ENCODE measurements at places on chromosomes 1 and 21. TPM values are rescaled to one million over a fixed set of nuclear protein-coding genes. Genes with fewer than 3 reads are reported as not detected.

Gene TCHHL1
- not detected for total RNA-seq

Gene POU3F1
- 19.1 TPM for total RNA-seq

Gene NECAP2
- total RNA-seq, result 52.9 TPM

Gene TMEM82
- total RNA-seq, result not detected

Gene TGFB2
- total RNA-seq, result 46.8 TPM

Gene TENT5C
- total RNA-seq, result 37.0 TPM

Gene KRTAP19-3
- total RNA-seq, result not detected

Gene FCRLB
- 4.9 TPM for total RNA-seq

DNA sequence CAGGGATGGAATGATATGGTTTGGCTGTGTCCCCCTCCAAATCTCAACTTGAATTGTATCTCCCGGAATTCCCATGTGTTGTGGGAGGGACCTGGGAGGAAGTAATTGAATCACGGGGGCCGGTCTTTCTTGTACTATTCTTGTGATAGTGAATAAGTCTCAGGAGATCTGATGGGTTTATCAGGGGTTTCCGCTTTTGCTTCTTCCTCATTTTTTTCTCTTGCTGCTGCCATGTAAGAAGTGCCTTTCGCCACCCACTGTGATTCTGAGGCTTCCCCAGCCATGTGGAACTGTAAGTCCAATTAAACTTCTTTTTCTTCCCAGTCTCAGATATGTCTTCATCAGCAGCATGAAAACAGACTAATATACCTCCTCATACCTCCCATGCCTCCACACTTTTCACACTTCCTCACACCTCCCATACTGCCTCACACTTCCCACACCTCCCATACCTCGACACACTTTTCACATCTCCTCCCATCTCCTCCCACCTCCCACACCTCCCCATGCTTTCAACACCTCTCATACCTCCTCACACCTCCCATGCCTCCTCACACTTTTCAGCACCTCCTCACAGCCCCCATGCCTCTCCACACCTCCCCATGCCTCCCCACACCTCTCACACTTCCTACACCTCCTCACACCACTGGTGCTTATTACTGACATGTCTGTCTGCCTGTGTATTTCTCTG lies 21.3 kb downstream of the GPR137B start:
- DNase-seq, result peak; percentile 31

DNA sequence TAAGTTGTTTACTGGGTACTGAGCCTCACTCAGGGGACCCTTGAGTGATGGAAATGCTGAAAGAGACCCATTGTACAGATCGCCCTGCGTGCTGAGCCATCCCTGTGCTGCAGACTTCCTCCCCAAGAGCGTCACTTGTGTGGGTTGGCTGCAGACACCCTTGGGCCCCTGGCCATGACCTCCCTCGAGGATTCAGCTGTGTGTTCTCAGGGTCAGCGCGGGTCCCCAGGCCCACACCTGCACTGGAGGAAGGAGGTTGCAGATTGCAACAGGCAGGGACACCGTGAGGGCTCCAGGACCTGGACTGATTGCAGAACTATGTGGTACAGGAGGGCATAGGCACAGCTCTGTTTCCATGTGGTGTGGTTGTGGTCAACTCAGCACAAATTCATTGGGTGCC lies 4.4 kb downstream of the SNAP47 start:
- DNase-seq, result no peak

DNA sequence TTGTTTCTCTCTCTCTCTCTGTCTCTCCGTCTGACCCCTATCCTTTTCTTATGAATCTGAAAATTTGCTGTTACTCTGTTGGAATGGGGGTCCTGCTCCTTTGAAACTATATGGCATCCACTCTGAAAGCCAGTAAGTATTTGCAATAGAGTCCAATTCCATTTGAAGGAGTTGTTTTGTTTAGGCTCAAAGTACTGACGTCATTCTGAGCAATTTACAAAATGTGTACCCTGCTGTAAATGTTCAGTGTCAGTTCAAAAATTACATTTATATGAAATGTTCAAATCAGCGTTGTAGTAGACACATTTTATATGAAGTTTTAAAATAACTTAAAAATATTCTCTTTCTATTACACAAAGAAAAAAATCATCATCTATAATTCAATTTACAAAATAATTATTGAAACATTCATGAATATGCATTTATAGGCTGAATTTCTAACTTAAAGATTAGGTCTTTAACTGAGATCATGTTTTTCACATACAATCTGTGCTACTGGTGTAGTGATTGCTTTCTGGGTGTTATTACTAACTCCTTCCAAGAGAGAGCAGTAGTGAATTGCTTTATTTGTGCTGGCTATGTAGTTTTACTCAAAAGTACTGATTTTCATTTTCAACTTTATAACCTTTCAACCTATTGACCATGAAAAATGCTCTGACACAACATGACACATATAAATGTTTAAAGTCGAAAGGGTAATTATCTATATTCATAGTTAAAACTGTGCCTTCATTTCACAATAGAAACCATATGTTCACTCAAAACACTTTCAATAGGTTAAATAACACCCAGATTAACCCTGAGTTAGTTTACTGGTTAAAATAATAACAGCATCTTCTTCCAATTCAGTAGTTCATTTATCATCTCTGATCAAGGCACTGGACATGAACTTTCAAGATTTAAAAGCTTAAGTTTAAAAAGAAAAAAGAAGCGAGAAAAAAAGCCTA lies 253.1 kb upstream of the ADGRL4 start:
- no peak for DNase-seq

DNA sequence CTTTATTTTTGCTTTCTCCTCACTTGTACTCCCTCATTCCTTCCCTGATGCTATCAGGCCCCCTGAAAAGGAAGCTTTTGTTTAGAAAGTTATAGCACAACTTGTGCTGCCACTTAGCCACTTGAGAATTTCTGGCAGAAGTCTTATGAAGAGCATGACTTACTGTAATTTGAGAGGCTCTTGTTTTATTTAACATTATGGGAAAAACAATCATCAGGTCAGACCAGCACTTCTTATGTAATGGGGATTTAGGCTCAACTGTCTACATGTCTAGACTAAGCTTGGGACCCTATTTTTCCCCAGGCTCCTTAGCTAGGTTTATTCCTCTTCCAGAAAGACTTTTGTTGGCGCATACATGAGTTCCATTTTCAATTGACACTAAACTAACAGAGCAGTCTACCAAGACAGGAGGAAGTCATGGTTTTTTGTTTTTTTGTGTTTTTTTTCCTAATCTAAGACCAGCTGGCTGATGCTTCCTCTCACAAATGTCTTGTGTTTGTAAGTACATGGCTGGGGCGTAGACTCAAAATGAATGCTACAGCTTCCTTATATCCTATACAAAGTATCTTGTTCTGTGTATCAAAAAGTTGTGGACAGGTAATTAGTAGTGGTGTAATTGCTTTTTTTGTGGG lies 31.5 kb downstream of the TNFSF4 start:
- DNase-seq, result no peak

GRCh38 chr1:109395602-109396512 lies 1.9 kb downstream of the SORT1 start:
- DNase-seq, result no peak

DNA sequence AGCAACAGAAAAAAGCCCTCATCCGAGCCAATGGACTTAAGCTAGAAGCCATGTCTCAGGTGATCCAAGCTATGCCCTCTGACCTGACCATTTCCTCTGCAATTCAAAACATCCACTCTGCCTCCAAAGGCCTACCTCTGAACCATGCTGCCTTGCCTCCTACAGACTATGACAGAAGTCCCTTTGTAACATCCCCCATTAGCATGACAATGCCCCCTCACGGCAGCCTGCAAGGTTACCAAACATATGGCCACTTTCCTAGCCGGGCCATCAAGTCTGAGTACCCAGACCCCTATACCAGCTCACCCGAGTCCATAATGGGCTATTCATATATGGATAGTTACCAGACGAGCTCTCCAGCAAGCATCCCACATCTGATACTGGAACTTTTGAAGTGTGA lies 20.7 kb downstream of the NR5A2 start:
- DNase-seq, result no peak

- no peak for DNase-seq
These were observed 43.6 kb upstream of the WNT2B start for GRCh38 chr1:112465122-112465521.

- DNase-seq, result no peak
These were observed 3.3 kb upstream of the GJB3 start for GRCh38 chr1:34777519-34778321.

DNA sequence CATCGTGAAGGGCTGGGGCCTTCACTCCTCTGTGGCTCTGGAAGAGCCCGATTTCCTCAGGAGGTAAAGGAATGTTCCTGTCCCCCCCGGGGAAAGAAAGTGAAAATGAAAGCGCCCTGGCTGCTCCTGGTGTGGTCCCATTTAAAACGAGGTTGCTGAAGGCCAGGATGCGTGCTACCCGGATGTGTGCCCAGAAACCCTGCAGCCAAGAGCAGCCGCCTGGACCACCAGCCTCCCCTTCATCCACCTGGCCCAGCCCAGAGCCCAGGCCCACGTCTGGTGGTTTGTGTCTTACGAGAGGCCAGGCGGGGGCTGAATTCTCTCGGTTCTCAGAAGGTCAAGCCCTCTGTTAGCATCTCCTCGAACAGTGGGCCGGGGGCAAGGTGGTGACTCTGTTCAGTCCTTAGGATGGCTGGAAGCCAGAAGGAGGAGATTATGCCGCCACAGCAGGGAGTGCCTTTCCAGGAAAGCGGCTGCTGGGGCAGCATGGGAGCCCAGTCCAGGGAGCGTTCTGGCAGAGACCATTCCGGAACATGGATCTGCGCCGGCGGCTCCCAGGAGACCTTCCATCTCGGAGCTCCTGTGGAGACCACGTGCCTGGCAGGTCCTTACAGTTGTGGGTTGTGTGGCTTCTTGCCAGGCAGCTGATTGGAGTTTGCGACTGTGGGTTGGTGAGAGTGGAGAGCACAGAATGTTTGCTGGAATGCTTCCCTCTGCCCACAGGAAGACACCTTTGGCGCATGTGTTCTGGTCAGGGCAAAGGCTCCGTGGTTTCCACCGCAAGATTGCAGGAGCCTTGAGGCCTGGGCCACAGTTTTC lies 1.4 kb downstream of the GUK1 start:
- peak; percentile 88 for DNase-seq

- no peak for DNase-seq
These were observed 52.0 kb upstream of the PDC start for GRCh38 chr1:186512698-186513457.

- no peak for DNase-seq
These were observed 259.5 kb upstream of the CHRM3 start for GRCh38 chr1:239126884-239127283.

DNA sequence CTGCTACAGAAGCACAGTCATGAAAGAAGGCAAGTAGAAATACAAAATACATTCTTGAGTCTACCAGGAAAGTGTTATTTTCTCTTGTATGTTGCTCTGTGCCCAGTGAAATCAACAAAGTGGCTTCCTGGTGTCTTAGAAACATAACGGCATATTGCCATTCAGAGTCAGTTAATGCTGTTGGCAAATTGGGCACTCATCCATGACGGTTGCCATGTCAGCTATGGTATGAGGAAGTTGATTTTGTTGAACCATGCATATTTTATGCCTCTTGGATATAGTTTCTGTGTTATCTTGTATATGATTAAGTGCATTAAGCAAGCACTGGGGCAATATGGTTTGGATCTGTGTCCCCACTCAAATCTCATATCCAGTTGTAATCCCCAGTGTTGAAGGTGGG lies 153.1 kb upstream of the CXADR start:
- DNase-seq, result no peak

DNA sequence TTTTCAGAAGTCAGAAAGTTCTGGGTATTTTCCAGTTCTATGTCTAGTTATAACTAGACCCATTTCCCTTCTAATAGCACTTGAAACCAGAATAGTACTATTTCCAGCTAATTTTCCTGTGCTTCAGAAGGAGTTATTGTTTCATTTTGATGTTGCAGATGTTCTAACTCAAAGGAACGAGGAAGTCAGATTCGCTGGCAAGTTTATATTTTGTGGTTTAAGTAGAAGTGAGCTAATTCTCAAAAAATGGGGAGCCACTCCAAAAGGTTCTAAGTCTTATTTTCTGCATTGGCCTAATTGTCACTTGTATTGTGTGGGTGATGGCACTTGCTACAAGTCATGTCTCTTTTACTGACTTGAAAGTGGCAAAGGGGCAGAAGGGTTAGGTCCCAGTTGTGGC lies 18.1 kb downstream of the CCDC185 start:
- DNase-seq, result no peak

DNA sequence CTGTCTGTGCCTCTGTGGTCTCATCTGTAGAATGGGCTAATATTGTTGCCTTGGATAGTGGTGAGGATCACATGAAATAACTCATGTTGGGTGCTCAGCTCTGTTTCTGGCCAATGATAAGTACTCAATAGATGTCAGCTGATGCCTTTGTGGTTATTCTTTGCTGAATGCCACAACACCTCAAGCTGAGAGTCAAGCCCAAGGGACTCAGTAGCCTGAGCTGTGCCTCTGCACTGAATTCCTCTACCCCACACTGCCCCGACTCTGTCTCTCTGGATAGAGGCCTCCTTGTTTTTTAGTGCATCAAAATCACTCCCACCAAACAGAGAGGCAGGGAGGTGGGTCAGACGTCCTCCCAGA lies 196.1 kb upstream of the VAMP3 start:
- DNase-seq, result no peak

- no peak for DNase-seq
These were observed 7.1 kb upstream of the PTTG1IP start for GRCh38 chr21:44880405-44881197.

GRCh38 chr1:183483224-183483623 lies 10.9 kb downstream of the SMG7 start:
- no peak for DNase-seq

DNA sequence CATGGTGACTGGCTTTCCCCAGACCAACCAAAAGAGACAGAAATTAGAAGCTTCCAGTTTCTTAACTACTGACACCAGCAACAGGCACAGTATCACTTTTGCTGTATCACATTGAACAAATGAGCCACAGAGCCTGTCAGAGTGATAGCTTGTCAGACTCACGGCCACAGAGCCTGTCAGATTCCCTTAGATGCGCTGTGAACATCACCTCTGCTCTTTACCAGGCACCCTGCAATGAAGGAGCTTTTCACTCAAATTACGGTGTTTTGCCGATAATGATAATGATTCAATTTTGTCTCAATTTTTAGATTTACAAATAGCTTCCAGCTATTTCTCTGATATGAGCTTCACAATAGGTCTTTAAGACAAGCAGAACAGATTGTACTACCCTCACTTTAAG lies 107.9 kb upstream of the GNG12 start:
- no peak for DNase-seq

DNA sequence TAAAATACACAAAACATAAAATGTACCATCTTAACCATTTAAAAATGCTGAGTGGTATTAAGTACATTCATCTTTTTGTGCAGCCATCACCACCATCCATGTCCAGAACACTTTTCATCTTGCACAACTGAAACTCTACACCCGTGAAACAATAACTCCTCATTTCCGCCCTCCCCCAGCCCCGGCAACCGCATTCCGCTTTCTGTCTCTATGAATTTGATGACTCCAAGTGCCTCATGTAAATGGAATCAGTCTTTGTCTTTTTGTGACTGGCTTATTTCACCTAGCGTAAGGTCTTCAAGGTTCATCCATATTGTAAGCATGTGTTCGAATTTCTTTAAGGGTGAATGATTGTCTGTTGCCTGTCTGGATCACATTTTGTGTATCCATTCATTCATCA lies 37.2 kb downstream of the SCCPDH start:
- DNase-seq, result no peak
